ENCODE measurements at places on chromosomes 12 and 14. TPM values are rescaled to one million over a fixed set of nuclear protein-coding genes. Genes with fewer than 3 reads are reported as not detected.

- DNase-seq = no peak
Observed at GRCh38 chr12:67748743-67749040, 100.1 kb downstream of the DYRK2 start.

- DNase-seq = peak; percentile 100
Observed at GRCh38 chr12:112839386-112839972, 47.9 kb downstream of the RPH3A start.

Gene GPD1
- 0.27 TPM for total RNA-seq

DNA sequence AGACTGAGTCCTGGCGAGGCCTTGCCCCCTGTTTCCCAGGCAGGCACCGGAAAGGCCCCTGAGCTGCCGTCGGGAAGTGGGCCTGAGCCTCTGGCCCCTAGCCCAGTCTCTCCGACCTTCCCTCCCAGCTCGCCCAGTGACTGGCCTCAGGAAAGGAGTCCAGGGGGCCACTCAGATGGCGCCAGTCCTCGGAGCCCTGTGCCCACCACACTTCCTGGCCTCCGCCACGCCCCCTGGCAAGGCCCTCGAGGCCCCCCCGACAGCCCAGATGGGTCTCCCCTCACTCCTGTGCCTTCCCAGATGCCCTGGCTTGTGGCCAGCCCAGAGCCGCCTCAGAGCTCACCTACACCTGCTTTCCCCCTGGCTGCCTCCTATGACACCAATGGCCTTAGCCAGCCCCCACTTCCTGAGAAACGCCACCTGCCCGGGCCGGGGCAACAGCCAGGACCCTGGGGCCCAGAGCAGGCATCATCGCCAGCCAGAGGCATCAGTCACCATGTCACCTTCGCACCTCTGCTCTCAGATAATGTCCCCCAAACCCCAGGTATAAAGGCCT lies 10.9 kb downstream of the TNS2 start:
- no peak for DNase-seq

DNA sequence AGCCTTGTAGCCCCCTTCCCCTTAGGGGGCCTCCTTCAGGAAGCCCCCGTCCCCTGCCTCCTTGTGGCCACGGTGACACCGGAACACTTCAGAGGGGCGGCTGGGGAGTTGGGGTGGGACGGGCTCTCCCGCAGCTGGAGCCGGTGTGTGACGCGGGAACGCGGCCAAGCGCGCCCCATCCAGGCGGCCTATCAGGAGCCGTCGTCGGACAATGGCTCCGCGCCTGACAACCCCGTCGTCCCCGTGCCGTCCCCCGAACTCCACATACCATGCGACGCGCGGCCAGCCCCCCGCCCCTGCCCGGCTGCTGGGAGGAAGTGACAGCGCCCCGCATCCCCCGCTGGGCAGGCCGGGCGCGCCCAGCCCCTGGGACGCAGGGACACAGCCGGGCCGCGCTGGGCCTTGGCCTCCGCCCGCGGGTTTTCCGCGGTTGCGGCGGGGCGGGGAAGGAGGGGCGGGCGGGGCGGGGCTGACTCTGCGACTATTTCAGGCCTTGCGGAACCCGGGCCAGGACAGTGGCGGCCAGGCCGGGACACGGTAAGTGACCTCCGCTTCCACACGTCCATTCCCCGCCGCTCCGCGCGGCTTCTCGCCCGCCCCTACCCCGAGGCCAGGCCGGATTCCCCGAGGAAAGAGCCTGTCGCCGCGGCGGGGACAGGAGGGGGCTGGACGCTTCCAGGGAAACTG lies at the start of gene TNFAIP2:
TNFAIP2 (plus strand) TSS at position 515 of the 687 bp plus-strand sequence. CDS start 2,997 bp downstream, outside the sequence.
- DNase-seq = no peak

DNA sequence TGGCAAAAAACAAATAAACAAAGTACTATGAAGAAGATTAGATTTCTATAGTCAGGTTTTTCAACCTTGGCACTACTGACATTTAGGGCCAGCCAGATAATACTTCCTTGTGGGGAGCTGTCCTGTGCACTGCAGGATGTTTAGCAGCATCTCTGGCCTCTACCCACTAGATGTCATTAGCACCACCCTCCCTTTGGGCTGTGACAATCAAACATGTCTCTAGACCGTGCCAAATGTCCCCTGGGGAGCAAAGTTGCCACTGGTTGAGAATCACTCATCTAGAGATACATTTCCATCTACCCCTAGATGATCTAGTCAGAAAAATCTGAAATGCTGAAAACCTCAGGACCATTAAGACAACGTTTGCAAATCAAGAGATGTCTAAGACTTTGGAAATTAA lies 29.9 kb downstream of the SRRM4 start:
- no peak for DNase-seq

DNA sequence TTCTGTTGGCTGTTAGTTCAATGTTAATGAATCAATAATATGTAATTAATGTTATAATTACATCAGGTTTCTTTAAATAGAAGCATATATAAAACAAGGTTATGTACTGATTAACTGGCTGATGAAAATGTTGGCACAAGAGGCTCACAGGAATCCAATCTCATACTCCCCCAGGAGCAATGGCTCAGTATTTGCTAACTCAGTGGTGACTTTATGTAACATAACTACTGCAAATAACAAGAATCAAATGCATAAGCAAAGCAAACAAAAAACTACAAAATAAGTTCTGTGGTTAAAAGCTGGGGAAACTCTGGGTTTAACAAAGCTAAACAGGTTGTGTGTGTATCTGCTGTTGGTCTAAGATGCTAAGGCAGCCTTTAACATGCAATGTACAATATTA lies 27.7 kb upstream of the BBS10 start:
- no peak for DNase-seq

Gene ADAM21
- total RNA-seq = 0.87 TPM

DNA sequence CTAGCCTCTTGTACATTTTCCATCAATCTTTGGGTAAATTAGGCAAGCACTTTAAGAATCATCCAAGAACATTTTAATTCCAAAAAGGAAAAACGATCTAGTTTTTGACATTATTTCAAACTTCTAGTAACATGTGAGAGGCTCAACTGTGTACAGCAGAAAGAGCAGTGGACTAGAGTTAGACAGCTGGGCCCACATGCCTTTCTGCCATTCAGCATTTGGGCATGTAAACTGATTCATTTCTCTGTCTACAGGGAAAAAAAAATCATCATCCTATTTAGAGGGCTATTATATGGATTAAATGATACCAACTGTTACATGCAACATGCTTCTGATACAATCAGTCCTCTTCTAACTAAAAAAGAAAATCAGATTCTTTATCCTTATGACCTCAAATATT lies 17.7 kb downstream of the ATP2B1 start:
- DNase-seq = no peak

DNA sequence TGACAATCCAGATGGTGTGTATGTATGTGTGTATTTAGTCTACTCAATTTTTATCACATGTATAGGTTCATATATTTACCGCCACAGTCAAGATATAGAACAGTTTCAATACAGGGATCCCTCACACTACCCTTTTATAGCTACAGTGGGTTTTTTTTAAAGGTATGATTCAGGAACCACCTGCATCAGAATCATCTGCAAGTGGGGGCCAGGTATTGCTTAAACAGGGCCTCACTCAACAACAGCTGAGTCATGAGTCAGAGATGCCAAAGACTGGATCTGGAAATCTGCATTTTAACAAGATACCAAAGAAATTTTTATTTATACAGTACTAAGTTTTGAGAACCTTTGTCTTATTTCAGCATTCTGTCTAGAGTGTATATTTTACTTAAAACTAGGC lies 117.6 kb downstream of the SLC35F4 start:
- DNase-seq = peak; percentile 20
